ENCODE measurements at places on chromosomes 12 and 14. TPM values are rescaled to one million over a fixed set of nuclear protein-coding genes. Genes with fewer than 3 reads are reported as not detected.

The IAPP gene
- polyA plus RNA-seq: not detected

The SLC2A3 gene
- 40.1 TPM for polyA plus RNA-seq

The C12orf50 gene
- polyA plus RNA-seq: not detected

The XPOT gene
- polyA plus RNA-seq: 77.4 TPM

The KRT82 gene
- not detected for polyA plus RNA-seq

The MYO1H gene
- polyA plus RNA-seq: not detected

The DPPA3 gene
- not detected for polyA plus RNA-seq

DNA sequence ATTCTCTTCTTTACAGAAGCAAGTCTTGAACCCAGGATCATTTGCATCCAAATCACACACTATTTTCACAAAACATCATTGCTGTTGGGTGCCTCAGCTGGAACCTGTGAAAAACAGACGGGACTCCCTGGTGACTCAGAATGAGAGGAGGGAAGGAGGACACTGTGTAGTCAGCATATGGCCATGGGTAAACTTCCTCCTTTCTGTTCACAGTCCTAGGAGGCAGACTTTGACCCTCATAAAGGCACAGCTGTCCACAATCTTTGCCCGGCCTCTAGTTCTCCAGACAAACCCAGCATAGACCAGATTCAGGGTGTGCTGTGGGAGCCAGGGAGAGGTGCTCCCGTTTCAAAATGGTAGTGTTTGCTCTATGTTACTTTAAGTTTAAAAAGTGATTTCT lies 62.0 kb downstream of the DYRK2 start:
- peak; percentile 18 for DNase-seq

DNA sequence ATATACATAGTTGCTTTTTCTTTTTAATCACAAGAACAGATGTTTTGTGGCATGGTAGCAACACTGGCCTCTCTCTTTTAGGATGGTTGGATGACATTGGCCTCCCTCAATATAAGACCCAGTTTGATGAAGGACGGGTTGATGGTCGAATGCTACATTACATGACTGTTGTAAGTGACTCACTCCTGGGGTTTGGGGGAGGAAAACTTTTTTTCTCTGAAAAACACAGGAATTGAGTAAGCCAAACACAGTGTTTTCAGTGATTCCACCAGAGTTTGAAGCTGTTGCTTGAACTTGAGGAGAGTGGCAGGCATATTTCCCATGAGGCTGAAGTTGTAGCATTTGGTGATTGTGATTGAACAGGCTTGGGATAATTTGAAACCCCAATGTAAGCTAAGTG lies 13.7 kb upstream of the REP15 start:
- no peak for DNase-seq

DNA sequence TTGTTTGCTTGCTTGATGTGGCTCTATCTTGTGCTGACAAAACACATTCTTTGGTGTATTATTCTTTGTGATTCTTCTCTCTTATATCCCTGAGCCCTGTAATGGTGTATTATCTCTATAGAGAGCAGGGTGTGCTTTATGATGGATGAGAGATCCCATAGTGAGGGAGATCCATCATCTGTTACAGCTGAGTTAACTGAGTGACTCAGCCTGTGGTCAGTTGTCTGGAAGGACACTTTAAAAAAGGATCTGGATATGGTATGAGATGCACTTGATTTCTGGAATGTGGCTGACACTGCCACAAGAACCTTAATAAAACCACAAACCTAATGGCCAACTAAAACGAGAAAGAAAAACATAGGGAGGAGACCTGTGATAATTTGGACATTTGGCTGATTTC lies 461.4 kb upstream of the SYT1 start:
- peak; percentile 56 for DNase-seq

DNA sequence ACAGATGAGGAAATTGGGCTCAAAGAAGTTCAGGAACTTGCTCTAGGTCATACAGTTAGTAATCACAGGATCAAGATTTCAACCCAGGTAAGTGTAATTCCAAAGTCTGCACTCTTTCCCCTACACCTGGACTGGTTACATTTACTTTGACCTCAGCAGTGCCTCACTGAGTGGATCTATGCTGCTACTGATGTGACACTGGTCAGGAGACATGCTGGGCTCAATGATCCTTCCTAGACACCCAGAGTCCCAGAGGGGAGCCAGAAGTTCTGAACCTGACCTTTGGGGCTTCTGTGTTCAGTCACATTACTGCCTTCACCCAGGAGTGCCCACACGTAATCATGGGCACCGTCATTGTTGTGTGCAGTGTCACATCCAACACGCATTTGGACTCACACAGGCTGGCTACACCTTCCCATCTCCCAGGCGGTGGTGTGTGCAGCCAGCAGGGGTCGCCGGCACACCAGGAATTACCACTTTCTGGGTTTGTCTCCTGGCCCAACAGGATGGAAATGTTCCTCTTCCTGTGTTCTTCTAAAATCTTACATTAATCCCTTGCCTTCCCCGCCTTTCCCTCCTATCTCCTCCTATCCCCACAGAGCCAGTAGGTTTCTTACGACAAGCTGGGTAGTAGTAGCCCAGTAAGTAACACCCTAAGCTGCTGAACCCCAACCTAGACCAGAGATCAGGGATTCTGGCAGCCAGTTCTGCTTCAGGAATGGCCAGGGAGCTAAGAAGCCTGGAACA lies 25.6 kb downstream of the CALCOCO1 start:
- no peak for DNase-seq

DNA sequence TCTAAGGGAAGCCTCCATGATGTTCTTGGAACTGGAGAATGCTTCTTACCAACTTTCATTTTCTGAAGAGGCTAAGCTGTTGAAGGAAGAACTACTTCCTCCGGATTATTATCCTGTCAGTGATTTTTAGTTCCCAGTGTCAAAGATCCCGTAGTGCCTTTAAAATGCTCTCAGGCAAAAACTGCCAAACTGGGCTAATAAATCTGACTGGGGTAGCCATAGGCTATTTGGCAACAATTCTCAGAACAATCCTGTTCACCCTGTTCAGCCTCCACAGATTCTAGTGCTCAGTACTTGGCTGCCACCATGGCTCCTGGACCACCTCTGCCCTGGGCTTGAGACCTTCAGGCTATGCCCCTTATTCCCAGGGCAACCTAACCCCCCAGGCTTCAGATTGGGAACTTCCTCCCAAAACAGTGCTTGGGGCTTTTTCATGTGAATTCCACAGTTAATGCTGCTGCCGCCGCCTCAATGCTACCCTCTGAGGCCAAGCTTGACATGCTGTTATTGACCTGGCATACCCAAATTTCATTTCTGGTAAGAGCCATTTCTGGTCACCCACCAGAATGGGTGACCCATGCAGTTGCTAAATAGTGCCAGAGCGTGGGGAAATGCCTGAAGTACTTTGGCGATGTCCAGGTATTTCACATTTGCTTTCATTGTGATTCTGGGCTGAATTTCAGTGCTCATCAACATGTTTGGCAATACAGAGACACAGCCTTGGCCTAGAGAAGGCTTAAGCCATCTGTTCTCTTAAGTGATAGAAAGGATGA lies 110.0 kb upstream of the ARHGAP5 start:
- DNase-seq: no peak
